ENCODE measurements at places on chromosomes 13 and 19.

GRCh38 chr19:33309826-33310225, 7.5 kb upstream of the CEBPA start:
- no peak for DNase-seq

DNA sequence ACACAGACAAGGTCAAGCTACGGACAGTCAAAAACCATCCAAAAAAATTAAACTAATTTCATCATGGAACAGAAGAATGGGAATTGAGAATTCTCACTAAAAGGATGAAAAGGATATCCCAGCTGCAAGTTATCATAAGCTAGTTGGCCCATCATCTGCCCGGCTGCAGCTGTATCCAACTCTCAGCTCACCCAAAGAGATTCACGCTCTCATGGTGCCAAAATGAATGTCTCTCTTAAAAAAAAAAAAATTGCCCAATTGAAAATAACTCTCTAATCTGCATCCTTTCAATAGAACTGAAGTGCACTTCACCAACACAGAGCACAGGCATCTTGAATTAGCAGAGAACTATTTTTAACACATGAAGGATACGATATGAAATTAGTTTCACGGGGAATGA, 20.0 kb downstream of the ENOX1 start:
- no peak for DNase-seq

DNA sequence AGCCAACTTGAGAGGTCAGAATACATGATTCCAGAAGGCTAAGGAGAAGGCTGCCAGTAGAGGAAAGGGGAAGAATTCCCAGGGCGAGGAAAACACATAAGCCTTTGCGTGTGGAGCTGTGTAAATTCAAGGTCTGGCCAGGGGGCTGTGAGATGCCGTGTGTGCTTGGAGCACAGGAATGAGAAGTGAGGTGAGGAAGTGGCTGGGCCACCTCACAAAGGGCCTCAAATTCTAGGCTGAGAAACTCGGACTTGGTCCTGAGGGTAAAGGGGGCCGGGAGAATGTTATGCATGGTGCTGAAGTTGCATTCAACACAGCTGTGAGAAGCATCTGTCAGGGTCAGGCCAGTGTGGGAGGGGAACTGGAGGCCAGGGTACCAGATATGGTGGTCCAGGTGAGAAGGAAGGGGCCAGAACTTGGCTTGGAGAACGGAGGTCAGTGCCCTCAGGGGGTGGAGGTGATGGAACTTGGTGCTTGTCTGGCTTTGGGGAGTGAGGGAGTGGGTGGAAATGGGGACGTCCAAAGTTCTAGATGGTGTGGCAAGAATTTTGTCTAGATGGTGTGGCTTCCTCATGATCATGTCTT, 4.9 kb upstream of the ZNF580 start:
- no peak for DNase-seq

- no peak for DNase-seq
Measured at GRCh38 chr13:93987458-93987857, 492.0 kb downstream of the DCT start.

DNA sequence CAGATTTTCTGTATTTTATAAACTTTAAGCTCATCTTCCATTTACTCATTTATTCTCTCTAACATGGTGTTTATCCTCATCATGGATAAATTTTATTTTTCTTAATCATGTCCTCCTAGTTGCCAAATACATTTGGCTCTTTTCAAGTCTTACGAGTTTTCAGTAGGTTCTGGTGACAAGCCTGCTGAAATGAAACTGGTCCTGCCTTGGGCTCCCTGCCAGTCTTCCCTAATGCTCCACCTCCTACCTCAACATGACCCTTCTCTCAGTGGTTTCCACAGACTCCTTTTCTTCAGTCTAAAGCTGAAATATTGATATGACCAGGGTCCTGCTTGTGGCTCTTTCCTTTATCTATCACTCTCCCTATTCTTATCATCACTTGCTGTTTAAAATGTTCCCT, 81.2 kb downstream of the TRPC4 start:
- DNase-seq, result no peak

GRCh38 chr13:104625201-104625600, 1559.0 kb upstream of the SLC10A2 start:
- no peak for DNase-seq

DNA sequence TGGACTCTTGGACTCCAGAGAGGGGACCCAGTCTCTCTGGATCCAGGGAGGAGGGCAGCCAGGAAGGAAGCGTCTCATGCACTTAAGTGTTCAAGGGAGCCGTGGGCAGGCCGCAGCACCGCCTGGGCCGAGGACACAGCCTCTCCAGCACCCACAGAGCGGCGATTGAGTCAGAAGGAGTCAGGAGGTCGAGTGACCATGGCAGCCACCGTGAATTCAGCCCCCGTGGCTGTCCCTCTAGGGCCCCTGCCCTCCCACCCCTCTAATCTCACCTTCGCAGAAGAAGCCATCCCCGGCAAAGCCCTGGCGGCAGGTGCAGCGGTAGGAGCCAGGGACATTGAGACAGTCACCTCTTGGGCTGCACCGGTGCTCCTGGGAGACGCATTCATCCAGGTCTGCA, 38.0 kb downstream of the FBN3 start:
- no peak for DNase-seq

GRCh38 chr19:8473648-8474476, 28.6 kb downstream of the PRAM1 start:
- no peak for DNase-seq

DNA sequence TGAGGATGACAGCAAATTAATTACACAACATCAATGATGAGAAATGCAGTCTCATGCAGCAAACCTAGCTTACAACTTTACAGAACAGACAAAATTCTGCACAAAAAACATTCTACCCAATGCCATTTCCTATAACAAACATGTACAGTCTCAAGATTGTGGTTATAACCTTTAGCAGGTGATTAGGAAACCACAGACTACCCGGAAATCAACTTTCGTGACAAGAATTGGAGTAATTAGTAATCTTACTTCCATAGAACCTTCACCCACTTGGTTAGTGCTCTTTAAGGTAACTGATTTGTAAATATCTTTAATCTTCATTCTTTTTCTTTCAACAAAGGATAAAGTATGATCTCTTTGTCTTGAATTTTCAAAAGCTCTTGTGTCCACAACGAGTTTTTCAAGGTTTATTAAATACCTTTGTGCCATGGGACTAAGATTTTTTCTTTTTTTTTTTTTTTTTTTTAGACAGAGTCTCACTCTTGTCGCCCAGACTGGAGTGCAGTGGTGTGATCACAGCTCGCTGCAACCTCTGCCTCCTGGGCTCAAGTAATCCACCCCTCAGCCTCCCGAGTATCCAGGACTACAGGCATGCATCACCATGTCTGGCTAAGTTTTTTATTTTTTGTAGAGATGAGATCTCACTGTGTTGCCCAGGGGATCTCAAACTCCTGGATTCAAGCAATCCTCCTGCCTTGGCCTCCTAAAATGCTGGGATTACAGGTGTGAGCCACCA, 78.8 kb downstream of the MAP4K1 start:
- DNase-seq, result no peak

- no peak for DNase-seq
Measured at GRCh38 chr13:19592657-19593180, 31.4 kb upstream of the TPTE2 start.

DNA sequence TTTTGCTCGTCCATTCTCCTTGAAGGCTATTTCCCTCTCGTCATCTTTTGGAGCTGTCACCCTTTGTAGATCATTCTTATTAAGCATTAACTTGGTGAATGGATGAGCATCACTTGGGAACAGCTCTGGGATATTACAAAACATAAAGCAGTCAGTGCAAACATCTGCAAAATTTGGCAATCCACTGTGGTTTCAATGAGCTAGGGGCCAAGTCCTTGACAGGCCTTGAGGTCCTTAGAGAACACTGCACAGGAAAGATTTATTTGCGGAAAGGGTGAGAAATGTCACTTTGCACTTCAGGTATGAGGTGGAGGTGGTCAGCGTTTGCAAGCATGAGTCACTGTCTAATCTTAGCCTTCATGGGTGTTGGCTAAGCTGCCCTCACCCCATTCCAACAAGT, 239.7 kb upstream of the MAB21L1 start:
- DNase-seq, result no peak

DNA sequence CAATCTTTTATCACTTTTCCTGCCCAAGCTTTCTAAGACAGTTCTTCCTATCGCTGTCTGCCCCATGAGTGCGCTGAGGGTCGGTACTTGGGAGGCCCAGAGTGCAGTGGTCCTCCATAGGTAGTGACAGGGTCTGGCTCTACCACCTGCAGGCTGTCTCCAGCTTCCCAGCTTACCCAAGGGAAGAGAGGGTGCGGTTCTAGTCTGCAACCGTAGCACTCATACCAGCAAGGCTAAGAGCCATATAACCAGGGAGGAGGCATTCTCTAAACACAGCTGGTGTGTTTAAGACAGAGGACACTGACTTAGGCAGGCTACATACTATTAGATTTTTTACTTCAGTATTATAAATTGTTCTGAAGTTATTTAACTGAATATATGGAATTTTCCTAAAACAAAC, 8.2 kb downstream of the PROZ start:
- DNase-seq, result no peak

GRCh38 chr19:51129716-51130115, 5.0 kb downstream of the SIGLEC9 start:
- DNase-seq, result no peak

DNA sequence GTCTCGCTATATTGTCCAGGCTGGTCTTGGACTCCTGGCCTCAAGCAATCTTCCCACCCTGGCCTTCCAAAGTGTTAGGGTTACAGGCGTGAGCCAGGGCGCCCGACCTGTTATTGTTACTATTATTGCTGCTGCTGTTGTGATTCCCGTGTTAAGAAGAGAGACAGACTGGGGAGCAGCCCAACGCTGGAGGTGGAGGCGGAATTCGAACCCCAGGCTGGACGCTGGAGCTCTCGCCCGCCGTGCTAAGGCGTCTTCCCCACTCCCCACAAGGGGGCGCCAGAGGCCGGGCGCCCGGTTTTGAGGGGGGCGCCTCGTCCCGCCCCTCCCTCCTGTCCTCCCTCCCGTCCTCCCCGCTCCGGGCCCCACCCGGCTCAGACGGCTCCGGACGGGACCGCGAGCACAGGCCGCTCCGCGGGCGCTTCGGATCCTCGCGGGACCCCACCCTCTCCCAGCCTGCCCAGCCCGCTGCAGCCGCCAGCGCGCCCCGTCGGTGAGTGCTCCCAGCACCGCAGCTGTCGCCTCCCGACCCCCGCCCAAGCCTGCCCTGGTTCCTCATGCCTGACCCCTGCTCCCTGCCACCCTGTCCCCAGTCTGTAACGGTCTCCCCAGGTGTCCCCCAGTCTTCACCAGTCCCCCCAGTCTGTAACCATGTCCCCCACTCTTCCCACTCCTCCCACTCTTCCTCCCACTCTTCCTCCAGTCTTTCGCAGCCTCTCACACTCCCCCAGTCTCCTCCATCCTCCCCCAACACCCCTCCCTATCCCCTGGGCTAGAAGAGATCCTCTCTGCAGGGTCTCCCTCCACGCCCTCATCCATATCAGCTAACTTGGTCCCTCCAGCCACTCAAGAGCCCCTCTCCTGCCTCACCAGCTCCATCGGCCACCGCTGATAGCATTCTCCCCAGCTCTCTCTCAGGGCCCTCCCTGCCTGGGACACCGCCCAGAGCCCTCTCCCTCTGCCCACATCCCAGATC, at the start of gene EHD2:
TSS of gene EHD2 (plus strand) at position 377 of the 976 bp plus-strand sequence. CDS start 3,191 bp downstream, outside the sequence.
- DNase-seq, result peak; percentile 42

DNA sequence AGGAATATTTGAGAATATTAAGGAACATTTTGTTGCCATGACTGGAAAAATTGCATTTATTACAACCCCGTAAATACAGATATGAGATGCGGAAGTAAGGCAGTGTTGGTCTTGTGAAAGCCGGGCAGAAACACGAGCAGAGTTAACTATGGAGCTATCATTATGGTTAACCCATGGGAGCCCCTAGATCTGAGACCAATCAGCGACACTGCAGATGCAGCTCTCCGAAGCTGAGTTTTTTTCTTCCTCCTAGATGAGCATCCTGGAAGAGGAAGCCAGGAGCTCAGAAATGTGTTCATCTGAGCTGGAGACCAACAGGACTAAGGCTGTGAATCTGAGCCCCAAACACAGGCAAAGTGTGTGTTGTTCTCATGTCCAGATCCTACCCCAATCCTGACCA, 123.0 kb upstream of the KL start:
- no peak for DNase-seq

DNA sequence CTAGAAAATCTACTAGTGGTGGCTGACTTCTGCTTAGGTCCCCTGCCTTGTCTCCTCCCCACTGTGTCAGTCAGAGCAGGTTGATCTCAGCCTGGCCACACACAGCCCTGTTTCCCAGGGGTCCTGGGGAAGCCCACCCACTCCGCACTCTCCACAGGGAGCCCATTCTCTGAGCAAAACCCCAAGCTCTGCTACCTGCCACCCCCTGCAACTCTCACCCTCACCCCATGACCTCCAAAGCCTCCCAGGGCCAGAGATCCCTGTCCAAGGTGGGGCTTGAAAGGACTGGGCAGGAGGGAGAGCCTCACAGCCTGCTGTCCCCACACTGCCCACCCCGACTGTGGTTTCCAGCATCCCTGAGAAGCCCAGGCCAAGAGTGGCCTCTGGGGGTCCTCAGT, 58.8 kb upstream of the ZNF536 start:
- no peak for DNase-seq

- DNase-seq, result no peak
Measured at GRCh38 chr13:113083402-113084061, 22.1 kb upstream of the F7 start.

DNA sequence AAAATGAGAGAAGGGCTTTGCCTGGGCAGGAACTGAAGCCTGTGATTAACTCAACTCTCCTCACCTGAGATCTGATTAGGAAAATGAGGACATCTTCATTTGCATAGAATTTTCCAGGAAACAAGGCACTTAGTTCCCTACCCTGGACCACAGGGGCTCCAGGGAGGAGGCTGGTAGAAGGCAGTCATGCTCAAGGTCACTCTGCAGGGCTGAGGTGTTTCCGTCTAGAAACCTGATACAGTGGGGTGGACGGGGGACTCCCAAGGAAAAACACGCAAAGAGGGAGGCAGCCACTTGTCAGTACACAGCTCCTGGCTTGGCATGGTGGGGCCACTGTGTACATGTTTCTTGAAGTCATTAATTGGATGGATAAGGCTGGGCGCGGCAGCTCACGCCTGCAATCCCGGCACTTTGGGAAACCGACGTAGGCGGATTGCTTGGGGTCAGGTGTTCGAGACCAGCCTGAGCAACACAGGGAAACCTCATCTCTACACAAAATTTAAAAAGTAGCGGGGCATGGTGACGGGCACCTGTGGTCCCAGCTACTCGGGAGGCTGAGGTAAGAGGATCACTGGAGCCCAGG, 6.0 kb downstream of the KLK14 start:
- DNase-seq, result no peak

DNA sequence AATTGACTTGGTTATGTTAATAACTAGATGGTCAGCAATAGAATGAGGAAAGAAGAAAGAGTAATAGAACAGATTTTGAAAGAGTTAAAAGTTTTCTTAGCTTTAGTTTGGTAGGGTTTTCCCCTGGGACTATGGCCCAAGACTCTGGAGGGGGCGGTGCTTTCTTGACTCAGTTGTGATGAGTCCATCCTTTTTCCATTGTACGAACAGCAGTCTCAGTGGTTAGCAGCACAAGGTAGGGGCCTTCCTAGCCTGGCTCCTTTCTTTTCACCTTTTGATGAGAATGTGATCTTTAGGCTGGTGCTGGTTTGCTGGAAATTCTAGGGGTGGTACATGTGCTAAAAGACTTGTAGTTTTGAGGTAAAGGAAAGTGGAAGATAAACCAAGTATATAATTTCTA, 38.8 kb downstream of the ZNF506 start:
- DNase-seq, result no peak

- DNase-seq, result no peak
Measured at GRCh38 chr19:8515317-8515716, 1.4 kb upstream of the ZNF414 start.

All from renal pelvis (tissue), 12 donors.